Kidney (tissue), 22 donors: ENCODE measurements at places on chromosomes 3 and 15.
A peak's percentile ranks its signal among the peaks of the same experiment; 100 is the strongest.

GRCh38 chr3:67653425-67654098, 850 bp downstream of the SUCLG2 start:
- no peak for DNase-seq

DNA sequence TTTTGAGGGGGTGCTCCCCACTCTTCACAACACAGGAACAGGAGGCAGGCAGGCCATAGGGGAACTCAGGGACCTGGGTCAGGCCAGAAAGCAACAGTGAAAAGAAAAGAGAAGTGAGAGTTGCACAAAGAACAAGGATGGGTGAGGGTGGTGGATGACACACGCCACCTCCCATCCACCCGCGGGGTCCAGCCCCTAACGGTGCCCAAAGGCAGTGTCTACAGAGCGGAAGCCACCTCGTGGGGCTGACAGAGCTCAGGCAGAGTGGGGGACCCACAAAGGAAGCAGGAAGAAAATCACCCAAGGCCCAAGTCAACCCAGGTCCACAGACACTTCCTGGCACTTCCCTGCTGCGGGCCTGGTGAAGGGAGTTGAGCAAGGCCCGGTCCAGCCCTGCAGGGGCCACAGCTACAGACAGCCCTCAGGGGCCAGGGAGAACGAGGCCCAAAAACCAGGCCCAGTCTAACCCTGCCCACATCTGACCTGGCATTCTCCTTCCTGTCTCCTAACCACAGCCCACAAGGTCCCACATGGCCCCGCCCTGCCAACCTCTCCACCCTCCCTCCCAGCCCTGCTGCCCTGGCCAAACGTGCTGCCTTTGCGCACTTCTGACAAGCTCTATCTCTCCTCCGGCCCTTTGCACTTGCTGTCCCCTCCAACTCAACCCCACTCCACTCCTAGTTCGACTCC, 5.9 kb downstream of the NUP210 start:
- DNase-seq = no peak

DNA sequence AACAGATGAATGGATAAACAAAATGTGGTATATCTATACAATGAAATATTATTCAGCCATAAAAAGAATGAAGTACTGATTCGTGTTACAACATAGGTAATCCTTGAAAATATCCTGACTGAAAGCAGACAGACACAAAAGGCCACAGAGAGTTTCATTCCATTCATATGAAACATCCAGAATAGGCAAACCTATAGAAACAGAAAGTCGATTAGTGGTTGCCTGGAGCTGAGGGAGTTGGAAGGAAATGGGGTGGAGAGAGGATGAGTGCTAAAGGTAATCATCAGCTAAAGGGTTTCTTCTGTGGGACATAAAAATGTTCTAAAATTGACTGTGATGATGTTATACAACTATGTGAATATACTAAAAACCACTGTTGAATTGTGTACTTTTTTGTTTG, 22.9 kb downstream of the FOXP1 start:
- no peak for DNase-seq

- no peak for DNase-seq
These were observed 1.6 kb downstream of the BDH1 start for GRCh38 chr3:197554196-197554561.

DNA sequence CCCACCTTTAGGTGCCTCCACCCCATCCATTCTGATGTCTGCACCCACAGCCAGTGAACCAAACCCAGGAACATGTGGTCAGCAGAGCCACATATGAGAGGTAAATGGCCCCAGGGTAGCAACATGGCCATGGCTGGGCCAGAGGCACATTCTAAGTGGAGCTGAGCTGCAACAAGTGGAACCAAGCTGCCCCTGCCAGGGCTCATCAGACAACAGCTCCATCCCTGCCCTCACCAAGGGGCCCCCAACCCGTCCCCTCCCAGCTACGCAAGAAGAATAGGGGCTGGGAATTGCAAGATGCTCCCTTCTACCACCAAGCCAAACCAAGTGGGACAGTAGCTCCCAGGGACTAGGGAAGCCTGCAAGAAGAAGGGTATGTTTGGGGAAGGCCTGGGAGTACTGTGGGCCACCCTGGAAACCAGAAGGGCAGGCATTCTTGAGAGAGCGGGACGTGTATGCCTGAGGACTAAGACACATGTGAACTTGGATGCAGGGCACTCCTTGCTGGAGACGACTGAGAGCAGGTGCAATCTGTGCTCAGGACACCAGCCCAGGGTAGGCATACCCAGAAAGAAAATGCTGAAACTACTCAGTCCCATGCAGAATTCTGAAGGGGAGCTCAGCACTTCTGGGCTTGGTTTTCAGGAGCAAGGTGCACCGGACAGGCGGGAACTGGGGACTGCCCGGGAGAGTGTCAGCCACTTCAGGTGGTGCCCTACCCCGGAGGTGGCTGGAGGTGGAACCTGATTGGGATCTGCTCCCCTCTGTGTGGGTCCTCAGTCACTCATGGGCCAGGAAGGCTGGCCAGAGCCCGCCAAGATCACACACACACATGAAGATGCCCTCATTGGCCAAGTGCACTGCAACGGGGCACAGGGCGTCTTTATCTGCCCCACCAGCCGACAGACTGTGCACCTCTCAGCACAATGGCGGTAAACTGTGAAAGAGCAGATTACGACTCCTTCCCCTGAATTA, 9.5 kb downstream of the MYL3 start:
- DNase-seq = peak; percentile 5

- no peak for DNase-seq
These were observed 160.0 kb downstream of the IL5RA start for GRCh38 chr3:2950159-2950558.

DNA sequence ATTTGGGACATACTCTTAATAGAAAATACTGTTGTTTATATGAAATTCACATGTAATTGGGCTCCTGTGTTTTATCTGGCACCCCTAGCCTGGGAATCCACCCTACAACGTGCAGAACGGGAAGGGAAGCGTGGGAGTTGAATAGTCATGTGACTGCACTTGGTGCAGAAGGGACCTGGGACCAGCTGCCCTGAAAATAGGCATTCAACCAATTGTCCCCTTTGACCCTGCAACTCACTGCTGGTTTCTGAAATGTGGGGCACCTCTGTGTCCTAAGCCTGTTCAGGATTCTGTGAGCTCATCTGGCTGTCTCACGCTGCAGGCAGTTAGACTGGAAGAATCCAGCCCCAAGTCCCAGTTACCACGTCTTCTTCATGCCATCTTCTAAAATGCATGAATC, 79.7 kb downstream of the CACNA2D3 start:
- no peak for DNase-seq

GRCh38 chr3:183698318-183698751, 738 bp downstream of the YEATS2 start:
- peak; percentile 75 for DNase-seq

DNA sequence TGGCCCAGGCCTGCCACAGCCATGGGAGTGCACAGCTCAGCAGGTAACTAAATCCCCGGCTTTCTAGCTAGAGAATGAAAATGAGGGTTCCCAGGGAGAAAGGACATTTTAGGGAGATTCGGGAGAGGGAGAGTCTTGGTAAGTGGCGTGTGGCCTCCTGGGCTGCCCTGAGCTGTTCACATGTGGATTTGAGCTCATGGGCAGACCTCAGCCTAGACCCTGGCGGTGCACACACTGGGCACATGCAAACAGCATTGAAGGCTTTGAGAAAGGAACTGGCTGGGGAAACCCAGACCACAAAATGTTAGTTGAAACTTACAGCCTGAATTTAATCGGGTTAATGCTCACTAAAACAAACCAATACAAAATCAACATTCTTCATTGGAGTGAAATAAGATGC, 72.4 kb downstream of the TFRC start:
- DNase-seq = no peak

DNA sequence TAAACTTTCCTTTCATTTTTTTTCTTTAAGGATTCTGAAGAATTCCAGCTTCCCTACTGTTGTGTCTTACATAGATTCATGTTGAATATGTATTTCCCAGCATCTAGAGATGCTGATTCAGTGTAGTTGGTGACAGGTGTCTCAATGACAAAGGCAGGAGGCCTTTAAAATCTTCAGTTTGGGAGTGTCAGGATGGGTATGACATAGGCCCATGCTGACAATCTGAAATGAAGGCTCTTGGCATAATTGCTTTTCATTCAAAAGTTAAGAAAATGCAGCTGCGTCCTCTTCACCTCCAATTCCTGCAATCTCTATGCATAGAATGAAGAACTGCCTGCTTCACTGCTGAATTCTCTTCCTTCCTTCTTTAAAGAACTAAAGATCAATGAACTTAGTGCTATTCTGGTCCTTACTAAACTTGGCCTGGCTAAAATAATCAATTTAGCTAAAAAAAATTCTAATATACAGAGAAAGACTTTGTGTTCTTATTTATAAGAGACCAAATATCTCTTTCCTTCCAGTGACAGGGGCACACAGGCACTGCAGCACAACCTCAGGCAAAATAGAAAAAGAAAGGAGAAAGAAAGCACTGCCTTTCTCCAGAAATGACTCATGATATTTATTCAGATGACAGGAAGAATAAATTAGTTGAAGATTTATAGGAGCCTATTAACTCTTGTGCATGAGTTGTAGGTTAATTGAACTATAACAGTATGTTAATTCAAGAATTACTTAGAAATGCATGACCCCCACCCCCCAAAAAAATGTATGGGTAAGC, 152.6 kb upstream of the GBE1 start:
- DNase-seq = no peak

- DNase-seq = no peak
These were observed 6.4 kb upstream of the RTP3 start for GRCh38 chr3:46491089-46492070.

DNA sequence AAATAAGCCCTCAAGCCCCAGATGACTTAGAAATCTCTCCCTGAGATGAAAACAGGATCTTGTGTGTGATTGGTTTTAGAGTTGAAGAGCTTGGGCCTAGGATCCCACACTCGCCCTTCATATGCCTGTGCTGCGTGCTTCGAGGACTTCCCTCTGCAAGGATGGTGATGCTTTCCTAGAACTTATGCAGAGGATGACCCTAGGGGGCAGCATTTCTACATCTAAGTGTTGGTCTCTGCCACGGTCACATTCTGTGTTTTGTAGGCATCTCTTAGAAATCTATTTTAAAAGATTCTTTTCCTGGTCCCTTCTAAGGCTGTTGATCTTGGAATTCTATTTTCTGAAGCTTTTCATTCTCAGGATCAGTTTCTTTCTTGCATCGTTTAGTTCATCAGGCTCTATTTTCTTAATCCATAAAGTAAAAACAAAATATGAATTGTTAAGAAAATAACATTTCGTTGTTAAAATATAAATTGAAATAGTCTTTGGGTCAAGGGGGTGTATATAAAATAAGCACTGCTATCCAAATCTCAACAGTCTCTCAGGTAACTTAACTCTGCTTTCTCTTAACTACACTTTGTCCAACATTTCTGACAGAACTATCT, 45.7 kb downstream of the WDR76 start:
- peak; percentile 77 for DNase-seq

GRCh38 chr15:60583946-60584345, 105.0 kb upstream of the ICE2 start:
- no peak for DNase-seq

GRCh38 chr15:77060546-77060945, 10.4 kb downstream of the TSPAN3 start:
- DNase-seq = no peak

GRCh38 chr3:152219216-152219615, 49.5 kb upstream of the MBNL1 start:
- no peak for DNase-seq
